ENCODE measurements at places on chromosomes 3 and 15.

DNA sequence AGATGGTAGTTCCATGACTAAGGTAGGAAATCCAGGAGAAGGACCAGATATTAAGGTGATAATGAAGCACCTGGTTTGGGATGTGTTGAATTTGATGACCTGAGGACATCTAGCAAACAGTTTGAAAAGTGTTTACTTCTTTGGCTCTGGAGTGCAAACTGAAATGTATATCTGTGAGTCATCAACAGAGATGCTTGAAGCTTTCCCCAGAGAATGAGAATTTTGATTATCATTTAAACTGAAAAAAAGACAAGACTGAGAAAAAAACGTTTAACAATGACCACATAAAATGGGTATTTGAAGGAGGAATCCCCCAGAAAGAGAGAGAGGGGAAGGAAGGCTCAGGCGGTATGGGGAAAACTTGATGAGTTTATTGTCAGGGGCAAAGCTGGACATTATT lies 20.7 kb upstream of the GSK3B start:
- no peak for DNase-seq

DNA sequence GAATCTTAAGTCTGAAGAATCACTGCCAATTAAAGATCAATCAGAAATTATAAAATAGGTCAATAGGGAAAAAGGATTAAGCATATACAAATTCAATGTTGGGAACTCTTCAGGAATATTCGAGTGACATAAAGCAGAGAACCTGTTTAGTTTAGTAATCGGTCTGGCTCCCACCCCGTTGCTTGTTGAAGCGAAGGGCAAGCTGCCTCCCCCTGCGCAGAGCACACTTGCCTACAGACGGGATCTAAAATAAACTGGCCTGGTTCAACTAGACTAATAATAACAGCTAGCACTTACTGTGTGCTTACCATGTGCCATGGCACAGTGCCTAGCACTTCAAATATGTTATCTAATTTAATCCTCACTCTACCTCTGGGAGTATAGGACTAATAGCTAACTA lies 8.6 kb downstream of the SEMA6D start:
- DNase-seq: peak; percentile 80

DNA sequence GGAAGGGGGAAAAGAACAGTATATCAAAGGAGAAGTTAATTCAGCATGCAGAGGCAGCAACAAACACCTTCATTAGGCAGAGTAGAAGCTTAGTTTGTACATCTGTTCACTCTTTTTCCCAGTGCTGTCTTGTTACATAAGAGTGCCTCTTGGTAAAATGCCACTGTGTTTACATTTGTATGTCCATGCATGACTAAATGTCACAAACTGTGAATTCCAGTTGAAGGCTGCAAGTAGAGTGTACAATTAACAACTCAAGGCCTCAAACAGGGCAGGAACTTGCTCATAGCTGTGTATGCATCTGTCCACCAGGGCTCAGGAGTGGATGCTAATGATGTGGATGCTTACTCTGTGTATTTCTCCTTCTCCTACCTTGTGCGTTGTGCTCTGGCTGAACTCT lies 214.2 kb upstream of the TPM1 start:
- DNase-seq: no peak

DNA sequence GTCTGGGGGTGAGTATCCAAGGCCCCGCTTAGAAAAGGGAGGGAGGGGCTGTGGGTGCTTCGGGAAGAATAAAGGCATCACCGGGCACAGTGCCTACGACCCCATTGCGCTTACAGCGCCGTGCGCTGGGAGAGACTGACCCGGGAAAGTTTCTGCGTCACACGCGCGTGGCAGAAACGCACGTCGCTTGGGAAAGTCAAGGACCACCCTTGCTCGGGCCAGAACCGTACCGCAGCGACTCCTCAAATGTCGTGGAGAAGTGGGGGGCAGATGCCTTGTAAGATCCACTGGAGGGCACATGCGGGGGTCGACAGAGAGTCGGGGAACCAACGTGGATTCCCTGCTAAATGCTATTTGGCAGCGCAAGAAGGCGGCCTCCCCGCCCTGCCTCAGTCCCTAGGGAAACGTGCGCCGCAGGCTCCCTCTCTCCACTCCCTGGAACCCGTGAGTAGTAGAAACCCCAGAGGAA lies 2.4 kb downstream of the ADAMTS9 start:
- peak; percentile 72 for DNase-seq

GRCh38 chr15:95663156-95664100 lies 667.1 kb upstream of the NR2F2 start:
- DNase-seq: no peak

DNA sequence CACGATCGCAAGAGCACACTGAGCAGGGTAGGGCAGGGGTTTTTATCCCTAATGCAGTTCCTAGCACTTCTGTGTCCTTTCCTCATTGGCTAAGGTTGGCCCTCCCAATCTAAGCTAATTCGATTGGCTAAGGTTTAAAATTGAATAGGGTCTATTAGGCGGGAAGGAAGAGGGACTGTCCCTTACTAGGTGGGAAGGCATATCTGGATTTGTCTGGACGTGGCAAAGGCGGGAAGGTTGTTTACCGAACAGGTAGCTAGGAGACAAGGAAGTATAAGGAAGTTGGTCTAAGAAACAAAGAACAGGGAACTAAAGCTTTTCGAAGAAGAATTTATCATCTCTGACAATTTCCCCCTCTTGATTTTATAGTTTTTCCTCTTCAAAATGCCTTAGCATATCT lies 24.8 kb upstream of the ATG7 start:
- no peak for DNase-seq

- no peak for DNase-seq
Measured at GRCh38 chr3:66629150-66629981, 128.5 kb upstream of the LRIG1 start.

GRCh38 chr3:56833022-56833421 lies 31.3 kb upstream of the ARHGEF3 start:
- DNase-seq: no peak

DNA sequence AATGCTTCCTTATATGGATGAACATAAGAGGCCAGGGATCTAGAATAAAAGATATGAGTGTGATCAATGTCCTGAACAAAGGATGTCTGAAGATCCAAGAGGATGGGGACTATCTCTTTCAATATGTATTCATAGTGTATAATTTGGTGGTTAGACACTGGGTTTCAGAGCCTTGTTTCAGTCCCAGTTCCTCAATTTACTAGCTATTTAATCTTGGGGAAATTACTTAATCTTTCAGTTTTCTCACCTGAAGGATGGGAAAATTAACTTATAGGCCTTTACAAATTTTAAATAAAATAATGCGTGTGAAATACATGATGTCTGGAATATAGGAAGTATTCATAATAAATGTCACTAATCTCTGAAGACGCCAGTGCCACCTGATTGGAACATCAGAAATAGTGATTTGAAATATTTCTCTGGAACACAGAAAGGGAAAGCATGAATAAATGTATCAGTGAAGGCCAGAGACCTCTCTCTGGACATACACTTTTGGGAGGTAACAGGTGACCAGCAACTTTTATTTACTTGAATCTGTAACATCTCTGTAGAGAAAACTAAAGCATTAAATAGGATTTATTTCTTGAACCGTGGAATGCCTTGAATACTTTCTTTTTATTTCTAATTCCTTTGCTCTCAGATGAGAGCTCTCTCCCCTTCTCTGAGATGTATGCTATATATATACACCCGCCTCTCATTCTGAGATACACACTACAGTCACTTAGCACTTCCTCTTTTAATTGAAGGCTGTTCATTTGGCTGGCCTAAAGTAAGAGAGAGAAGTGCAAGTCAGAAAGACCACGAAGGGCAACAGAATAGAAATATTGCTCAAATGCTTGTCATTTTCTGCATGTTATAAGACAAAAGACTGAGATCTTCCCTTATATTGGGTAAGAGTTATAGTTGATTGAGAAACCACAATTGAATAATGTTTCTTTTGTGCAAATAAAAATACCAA lies 407.1 kb downstream of the LSAMP start:
- no peak for DNase-seq

DNA sequence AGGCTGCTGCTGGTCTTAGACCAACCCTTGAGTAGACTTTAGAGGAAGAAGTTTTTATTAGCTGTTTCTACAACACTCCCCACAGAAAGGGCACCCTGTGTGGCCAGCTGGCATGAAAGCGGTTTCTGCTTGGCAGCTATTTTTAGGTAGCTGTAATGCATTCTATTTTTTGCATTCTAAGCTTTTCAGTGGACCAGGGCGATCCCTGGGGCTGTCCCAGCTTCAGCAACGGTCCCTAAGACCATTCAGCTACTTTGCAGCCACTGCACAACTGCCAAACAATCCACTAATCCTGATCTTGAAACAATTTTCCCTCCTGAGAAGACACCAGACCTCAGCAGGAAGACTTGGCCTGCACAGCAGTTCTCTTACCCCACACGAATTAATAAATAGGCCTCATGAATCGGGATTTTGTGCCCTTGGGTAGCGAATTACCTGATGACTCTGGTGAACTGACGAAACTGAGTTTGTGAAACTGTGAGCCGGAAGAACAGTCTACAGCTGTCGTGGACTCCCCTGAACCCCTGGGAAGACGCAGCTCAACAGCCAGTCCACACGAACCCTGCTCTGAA lies 14.6 kb upstream of the TFRC start:
- DNase-seq: peak; percentile 63

GRCh38 chr3:46372492-46373359 lies 2.0 kb downstream of the CCR5 start:
- DNase-seq: no peak

- no peak for DNase-seq
Measured at GRCh38 chr15:52857937-52858781, 68.0 kb upstream of the ONECUT1 start.

GRCh38 chr3:130607553-130608154 lies 90.7 kb downstream of the COL6A6 start:
- no peak for DNase-seq

GRCh38 chr15:62901087-62901486 lies 141.5 kb upstream of the TPM1 start:
- peak; percentile 55 for DNase-seq

DNA sequence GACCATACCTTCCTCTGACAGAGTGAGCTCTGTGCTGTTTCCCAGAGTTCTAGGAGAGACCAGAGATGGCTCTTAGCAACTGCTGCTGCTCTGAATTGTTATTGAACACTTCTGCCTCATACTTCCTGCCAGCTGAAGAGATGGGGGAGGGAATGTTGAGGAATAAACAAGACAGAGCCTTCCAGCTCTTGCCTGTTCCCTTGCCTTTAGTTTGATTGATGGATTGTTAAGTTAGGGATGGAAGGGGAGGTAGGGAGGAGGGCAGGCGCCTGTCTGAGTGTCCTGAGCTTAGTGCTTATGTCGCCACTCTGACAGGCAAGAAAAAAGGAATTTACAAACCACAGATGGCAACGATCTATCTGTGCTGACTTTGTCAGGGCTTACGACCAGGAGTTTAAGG lies 42.8 kb downstream of the ZNF609 start:
- no peak for DNase-seq

DNA sequence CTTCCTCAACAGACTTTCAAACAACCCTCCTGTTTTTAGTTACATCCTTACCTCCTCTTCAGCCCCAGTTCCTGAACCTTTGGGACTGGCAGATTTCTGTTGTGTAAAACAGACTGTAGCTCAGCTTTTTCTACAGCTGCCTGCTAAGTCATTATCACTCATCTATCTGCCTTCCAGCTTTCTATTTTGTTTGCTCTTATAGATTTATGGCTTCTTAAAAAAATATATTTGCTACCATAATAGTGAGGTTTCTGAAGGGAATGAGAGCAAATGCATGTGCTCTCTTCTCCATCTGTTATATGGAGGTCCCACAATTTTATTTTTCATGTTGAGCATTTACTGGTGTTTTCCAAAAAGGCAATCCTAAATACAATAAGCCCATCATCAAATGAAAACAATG lies 18.2 kb upstream of the GJD2 start:
- DNase-seq: no peak

- peak; percentile 63 for DNase-seq
Measured at GRCh38 chr3:123329636-123330340, 119.1 kb downstream of the ADCY5 start.

GRCh38 chr3:11188231-11188630 lies 33.9 kb downstream of the HRH1 start:
- no peak for DNase-seq

GRCh38 chr3:61637088-61638051 lies 76.0 kb downstream of the PTPRG start:
- peak; percentile 31 for DNase-seq

DNA sequence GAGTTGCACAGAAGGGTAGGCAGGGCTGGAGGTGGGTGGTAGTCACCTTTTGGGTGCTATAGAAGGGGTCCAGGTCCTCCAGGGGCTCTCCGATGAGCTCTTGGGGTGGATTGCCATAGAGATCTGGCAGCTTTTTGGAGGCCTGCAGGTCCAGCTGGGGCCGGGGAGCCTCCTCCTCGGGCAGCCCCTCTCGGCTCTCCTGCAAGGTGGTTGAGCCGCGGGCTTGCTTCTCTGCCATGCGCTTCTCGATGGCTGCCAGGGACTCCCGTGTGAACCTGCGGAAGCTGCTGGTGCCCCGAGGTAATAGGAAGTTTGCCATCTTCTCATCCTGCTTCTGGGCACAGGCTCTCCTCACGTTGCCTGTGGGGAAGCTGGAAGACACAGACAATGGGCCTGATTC lies 16.5 kb downstream of the SCN5A start:
- no peak for DNase-seq

DNA sequence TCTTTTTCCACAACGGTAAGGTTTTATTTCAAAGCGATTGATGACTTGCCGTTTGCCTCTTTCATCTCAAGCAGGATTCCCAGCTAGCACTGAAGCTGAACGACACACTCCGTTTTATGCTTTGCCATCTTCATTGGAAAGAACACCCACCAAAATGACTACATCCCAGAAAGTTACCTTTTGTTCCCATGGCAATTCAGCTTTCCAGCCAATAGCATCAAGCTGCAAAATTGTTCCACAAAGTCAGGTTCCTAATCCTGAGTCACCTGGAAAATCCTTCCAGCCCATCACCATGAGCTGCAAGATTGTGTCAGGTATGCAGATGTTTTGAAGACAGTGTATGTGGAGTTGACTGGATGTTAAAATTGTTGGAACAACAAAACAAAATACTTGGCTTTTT lies 56.5 kb downstream of the YEATS2 start:
- DNase-seq: no peak

DNA sequence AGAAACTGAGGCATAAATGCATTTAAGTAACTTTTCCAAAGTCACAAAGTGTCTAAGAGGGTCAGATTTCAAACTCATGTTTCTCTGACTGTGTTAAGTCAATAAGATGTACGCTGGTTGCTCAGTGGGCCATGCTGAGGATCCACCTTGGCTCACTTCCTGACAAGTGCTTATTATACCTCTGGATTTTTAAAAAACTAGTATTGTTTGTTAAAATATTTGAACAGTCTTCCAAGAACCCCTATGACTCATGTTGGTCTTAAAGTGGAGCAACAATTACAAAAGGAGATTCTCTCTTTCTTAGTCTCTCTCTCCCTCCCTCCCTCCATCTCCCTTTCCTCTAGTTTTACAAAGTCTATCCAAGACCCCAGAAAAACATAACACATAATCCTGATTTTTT lies 1050.2 kb downstream of the AGBL1 start:
- DNase-seq: no peak

DNA sequence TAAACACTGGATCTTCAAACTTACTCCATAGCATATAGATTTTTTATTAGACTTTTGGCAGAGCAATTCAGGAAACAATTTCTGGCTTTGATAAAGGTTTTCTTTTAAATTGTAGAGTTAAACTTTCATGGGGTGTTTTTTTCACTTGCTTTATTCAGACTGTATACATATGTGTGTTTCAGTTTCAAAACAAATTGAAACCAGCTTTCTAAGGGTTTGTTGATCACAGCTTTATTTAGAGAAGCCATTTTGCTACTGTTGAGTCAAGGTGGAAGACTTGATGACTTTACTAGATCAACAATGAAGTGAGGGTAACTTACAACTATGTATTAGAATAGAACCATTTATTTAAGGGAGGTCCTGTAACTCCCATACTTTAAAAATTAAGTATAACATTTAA lies 6.2 kb downstream of the UBE2E1 start:
- no peak for DNase-seq

GRCh38 chr3:111218615-111219014 lies 147.0 kb downstream of the NECTIN3 start:
- DNase-seq: no peak
